Suppressor macrophage treated with lipopolysaccharide for 1 hour (primary cell): ENCODE measurements at places on chromosomes 11 and 22.

DNA sequence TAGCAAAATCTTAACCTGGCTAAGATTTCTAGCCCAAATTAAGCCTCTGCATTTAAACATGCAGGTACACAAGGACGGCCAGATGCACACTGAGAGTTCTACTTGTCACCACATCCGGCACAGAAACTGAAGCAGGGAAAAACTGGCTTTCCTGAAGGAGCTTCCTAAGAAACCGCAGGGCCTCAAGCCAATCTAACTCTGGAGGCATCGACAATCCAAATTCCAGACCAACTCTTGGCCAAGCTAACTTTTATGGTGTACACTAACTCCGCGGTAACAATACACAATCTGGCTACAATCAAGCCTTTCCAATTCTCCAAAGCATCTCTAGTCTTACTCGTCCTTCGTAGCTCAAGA, 1.2 kb downstream of the MSANTD2 start:
- no peak for DNase-seq

DNA sequence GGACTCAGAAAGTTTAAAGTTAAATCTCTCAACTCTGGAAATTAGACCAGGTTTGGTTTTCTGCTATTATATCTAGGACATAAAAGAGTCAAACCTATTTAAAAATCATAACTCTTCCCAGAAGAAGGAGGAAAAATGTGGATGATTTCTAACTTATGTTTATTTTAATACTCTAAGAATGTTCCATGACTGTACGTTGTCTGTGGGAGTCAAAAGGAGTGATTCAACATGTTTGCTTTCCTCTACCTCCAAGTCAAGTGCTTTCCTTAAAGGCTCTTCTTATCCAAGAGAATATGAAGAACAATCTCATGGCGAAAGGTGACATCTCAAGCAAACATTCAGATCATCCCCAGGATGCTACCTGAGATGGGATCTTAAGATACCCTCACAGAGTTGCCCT, 21.6 kb downstream of the OR51E1 start:
- DNase-seq, result no peak

DNA sequence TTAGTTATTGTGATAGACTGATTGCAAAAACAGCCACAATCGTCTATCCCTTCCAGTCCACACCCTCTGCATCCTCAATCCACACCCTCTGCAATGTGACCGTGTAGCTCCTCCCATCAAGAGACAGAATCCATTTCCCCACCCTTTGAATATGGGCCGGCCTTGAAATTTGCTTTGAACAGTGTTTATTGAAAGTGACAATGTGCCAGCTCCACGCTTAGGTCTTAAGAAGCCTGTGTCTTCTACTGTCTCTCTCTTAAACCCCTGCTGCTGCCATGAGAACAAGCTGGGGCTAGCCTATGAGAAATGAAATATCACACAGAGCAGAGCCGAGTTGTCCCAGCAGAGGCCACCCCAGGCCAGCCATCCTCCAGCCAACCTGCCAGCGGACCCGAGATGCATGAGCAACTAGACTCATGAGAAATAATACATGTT, 22.3 kb upstream of the MICAL2 start:
- no peak for DNase-seq

DNA sequence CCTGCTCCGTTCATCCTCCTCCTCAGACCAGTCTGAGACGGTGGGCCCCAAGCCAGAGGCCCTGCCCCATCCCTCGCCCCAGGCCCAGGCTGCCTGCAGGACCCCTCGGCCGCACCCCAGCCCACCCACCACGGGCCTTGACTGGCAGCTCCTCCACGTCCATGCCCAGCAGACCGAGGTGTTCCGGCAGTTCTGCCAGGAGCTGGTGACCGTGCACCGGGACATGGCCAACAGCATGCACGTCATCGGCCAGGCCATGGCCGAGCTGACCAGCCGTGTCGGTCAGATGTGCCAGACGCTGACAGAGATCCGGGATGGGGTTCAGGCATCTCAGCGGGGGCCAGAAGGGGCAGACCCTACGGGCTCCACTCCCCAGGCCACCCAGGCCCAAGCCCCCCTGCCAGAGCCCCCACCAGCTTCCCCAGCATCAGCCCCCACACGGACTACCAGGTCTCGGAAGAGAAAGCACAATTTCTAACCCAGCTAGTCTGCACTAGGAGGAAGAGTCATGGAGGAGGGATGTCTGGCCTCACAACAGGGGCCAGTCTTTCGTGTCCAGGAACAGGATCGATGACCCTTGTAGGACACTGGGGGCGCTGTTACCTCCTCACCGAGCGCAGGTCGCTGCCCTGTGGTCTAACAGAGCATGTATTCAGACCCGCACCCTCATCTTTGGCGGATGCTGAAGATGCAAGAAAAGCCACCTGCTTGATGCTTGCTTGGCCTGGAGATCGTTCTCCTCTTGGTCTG, 66.3 kb downstream of the PRDM11 start:
- no peak for DNase-seq

GRCh38 chr22:17199003-17199731, 20.1 kb downstream of the ADA2 start:
- peak; percentile 61 for DNase-seq

DNA sequence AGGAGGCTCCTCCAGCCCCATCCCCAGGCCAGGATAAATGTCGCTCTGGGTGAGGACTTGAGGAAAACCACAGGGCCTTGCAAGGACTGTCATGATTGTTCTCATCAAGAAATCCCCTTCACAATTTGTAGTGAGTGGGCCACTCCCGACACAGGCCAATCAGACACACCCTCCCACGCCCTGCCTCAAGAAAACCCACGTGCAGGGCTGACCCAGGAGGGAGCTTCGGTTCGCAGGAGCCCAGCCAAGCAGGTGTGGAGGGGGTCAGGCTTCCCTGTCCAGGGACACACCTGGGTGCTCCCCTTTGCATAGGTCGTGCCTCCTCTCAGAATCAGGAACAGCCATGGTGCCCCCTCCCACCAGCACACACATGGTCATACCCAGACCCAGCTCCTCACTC, 43.2 kb downstream of the SHANK2 start:
- DNase-seq, result no peak

- DNase-seq, result no peak
These were observed 535.8 kb downstream of the MIAT start for GRCh38 chr22:27193215-27193614.

- no peak for DNase-seq
These were observed 6.3 kb downstream of the AKIP1 start for GRCh38 chr11:8917157-8917825.

- no peak for DNase-seq
These were observed 131.7 kb downstream of the CTTN start for GRCh38 chr11:70530010-70530409.

- DNase-seq, result peak; percentile 65
These were observed 93.9 kb downstream of the TECTA start for GRCh38 chr11:121194731-121195596.

- peak; percentile 89 for DNase-seq
These were observed 56.8 kb downstream of the FCHSD2 start for GRCh38 chr11:73085189-73085875.

GRCh38 chr11:130040281-130040940, 29.3 kb upstream of the APLP2 start:
- DNase-seq, result no peak

GRCh38 chr11:126157326-126158030, 54.0 kb downstream of the RPUSD4 start:
- no peak for DNase-seq

DNA sequence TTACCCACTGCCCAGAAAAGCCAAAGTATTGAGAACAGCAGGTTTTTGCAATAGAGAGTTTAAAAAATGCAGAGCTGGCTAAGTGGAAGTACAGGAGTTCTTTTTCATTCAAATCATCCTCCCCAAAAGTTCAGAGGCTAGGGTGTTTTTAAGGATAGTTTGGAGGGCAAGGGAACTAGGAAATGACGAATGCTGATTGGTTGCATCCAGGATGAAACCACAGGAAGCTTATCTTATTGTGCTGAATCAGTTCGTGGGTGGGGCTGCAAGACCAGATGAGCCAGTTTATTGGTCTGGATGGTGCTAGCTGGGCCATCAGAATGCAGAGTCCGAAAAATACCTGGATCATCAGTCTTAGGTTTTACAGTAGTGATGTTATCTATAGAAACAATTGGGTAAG, 1427.1 kb downstream of the LRRC4C start:
- DNase-seq, result no peak

DNA sequence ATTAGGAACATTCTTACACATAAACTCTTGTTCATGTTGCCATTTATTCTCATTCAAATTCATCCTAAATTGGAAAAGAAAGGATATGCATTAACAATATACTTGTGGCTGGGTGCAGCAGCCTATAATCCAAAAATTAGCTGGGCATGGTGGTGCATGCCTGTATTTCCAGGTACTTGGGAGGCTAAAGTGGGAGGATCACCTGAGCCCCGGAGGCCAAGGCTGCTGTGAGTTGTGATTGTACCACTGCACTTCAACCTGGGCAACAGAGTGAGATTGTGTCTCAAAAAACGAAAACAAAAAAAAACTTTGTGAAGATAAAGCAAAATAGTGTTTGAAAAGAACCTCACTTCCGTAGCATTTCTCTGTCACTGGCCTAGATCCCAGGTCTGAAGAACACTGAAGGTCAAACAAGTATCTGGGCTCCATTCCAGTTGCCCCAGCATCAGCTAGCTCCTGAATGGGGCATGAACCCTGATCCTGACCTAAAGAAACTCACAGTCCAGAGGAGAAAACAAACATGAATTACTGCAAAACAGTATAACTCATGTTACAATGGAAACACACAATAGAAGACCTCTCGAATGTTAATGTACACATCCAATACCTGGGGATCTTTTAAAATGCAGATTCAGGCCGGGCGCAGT, 32.2 kb downstream of the TUG1 start:
- no peak for DNase-seq

DNA sequence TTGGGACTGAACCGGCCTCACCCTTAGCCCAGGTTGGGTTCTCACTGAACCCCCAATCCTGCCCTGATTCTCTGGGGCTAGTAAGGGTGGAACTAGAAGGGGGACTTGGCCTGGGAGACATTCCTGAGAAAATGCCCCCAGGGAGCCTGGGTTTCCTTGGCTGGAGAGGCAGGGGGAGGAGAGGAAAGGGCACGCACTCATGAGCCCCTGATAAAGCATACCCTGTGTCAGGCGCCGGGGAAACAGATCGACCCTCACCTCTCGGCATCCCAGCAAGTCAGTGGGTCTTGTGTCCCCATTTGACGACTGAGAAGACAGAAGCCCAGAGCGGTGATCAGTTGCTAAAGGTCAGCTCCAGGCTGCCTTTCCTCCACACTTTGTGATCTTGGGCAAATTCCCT, 47.7 kb upstream of the RTL6 start:
- DNase-seq, result no peak

- DNase-seq, result peak; percentile 60
These were observed 59.6 kb upstream of the PAX6 start for GRCh38 chr11:31870609-31871309.

GRCh38 chr11:3219281-3219892, 774 bp upstream of the MRGPRG start:
- no peak for DNase-seq

GRCh38 chr11:72695354-72695753, 21.1 kb upstream of the PDE2A start:
- DNase-seq, result no peak

DNA sequence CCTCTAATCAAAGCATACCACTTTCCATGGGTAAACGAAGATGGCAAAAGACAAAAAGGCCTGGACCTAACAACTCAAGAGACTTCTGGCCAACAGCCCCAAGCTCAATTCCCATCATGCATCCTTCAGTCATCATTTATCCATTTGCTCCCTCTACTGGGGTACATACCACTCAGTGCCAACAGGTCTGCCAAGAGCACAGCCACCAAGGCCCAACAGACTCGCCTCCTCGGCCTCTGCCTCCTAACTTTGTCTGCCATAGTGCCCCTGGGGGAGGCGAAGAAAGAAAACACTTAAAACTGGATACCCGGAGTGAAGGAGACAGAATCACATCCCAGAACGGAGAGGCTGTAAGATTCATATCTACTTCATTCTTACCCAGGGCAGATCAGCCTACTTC, 1.1 kb downstream of the HYOU1 start:
- DNase-seq, result peak; percentile 57

DNA sequence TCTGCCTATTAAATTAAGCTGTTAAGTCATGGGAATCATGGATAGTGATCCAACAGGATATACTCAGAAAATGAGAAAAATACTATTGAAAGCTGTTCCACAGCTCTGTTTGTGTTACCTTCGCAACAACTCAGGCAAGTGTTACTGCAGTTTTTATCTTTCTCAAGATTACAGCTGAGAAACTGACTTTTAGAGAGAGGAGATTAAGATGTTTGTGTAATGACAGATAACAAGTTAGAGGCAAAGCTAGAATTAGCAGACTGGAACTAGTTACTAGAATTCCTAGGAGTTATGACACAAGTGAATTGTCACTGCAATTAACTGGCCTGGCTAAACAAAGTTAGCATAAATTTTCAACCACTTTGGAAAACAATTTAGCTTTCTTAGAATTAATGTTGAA, 1.6 kb downstream of the SLN start:
- no peak for DNase-seq

DNA sequence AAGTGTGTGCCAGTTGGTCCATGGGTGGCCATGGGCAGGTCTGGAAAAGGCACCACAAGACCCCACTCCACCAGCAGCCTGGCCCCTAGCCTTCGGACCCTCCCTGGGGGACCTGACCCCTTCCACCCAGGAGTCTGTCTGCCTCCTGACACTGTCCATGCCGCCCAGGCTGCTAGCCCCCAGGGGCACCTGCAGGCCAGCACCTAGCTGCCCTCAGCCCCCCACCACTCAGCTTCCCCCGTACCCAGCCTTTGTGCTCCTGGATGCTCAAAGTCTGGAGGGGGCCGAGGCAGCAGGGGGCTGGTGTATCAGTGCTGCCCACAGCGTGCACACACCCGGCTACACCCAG, 34.3 kb upstream of the OR10G7 start:
- DNase-seq, result no peak

- peak; percentile 43 for DNase-seq
These were observed 359.5 kb downstream of the TMEM135 start for GRCh38 chr11:87397011-87397865.

- no peak for DNase-seq
These were observed 6.1 kb upstream of the RNASEH2C start for GRCh38 chr11:65726660-65727059.

- DNase-seq, result no peak
These were observed 88.1 kb downstream of the TEAD1 start for GRCh38 chr11:12762278-12762677.
